ENCODE measurements at places on chromosomes 7 and 10.
A peak's percentile ranks its signal among the peaks of the same experiment; 100 is the strongest.

DNA sequence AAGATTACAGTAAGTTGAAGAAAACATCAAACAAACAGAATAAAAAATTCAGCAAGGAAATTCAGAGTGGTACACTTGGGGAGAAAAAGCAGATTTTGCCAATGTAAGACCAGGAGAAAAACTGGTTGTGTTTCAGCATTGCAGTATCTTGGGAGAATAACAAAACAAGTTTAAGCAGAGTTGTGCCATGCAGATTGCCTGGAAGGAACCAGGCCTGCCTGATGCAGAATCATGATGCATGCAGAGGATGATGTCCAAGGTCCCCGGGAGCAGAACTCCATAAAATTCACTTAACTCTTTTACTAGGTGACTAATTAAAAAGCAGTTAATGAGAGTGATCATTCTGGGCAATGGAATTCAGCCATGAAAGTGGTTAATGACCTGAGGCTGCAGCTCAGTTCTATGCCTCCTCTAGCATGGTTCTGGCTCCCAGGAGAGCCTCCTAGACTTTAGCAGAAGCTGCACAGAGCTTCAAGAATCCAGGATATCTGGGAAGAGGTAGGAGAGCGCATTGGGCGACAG is 379.7 kb upstream of the C7orf33 start:
- no peak for DNase-seq

GRCh38 chr10:107692072-107692471 is 527.6 kb upstream of the SORCS1 start:
- DNase-seq, result no peak

GRCh38 chr7:130935564-130936157 is 201.7 kb upstream of the KLF14 start:
- peak; percentile 45 for DNase-seq

GRCh38 chr7:159064816-159065510 is 79.7 kb downstream of the VIPR2 start:
- DNase-seq, result no peak

DNA sequence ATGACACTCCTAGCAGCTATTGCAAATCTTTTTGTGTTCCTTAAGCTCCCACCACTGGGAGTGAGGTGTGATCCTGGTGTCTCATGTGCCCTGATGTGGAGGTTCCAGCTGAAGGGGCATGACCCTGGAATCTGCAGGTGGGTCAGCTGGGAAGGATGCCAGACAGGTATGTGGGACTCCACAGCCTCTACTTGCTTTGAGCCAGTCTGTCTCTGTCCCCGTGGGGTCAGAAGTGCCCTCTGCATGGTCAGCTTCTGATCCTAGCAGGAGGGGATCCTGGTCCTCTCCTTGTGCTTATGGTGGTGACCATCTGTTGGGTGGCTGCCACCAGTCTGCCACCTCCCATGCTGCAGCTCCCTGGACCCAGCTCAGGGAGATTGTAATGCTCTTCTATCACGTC is 51.1 kb upstream of the COMTD1 start:
- no peak for DNase-seq

- no peak for DNase-seq
Measured at GRCh38 chr10:100904917-100905316, 7.8 kb upstream of the SLF2 start.

GRCh38 chr7:87414794-87415188 is 60.7 kb downstream of the ABCB4 start:
- no peak for DNase-seq

- no peak for DNase-seq
Measured at GRCh38 chr10:123666318-123667236, at the start of gene GPR26. Gene GPR26, plus strand, starts transcription at chr10:123666355. Its CDS starts 53 bp downstream, at chr10:123666408.

GRCh38 chr10:103058034-103058433 is 135.0 kb downstream of the NT5C2 start:
- DNase-seq, result no peak

- DNase-seq, result no peak
Measured at GRCh38 chr10:77383861-77384553, 253.6 kb downstream of the KCNMA1 start.

DNA sequence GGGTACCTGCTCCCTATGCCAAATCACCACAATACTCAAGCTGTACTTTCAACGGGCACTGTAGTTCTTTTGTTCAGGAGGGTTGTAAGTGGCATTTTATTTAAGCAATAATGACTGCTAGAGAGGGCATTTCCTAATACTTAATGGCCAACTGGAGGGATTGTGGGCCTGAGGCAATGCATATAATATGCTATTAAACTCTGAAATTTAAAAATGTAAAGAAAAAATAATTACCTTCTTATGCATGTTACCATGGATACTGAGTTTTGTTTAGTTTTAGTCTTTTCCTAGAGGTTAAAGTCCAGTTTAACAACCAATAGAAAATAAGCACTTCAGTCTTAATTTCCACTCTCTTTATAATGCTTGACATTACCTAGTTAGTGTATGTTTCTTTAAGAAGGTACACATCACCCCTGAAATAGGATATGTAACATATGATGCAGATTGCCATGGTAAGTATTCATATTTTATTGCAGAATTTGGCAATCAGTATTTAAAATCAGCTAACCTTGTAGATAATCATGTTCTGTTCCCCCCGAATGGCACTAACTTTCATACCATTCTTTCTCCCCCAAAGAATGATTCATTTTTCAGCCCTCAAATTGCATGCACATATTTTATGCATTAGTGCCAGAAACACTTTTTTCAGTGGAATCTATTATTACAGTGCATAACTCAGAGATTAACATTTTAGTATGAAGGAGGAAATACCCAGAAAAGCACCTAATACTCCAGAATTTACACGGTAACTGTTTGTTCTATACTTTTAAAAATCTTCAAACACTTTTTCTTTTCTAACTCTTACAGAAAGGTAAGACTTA is 90.3 kb upstream of the ZNF438 start:
- no peak for DNase-seq

- no peak for DNase-seq
Measured at GRCh38 chr10:120521880-120522279, 64.9 kb downstream of the PLPP4 start.

- no peak for DNase-seq
Measured at GRCh38 chr10:49458869-49459268, 63.0 kb upstream of the DRGX start.

DNA sequence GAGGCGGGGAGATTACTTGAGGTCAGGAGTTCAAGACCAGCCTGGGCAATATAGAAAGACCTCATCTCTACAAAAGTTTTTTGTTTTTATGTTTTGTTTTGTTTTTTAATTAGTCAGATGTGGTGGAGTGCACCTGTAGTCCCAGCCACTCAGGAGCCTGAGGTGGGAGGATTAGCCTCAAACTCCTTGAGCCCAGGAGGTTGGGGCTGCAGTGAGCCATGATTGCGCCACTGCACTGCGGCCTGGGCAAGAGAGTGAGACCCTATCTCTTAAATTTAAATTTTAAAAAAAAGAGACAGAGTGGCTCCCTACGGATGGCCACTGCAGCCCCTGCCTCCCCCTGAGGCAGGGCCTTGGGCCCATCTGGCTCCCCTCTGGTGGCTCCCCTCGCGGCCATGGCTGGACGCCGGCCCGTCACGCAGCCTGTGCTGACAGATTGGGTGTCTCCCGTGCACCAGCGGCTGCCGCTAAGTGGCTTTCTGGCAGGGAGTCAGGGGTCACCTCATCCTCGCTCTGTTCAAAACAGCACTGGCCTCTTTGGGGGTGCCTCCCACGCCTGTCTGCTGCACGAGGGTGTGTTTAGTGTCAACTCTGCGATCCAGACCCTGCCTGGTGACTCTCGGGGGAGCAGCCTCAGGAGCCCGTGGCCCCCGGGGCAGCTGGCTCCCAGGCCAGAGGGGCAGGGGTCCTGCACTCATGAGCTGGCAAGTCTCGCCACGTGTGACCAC is 44.4 kb upstream of the ELN start:
- DNase-seq, result no peak
